Spinal cord (tissue), 10 donors: ENCODE measurements at places on chromosomes 3 and 15.

- H3K27me3 ChIP-seq, result no peaks in the 10 kb centered on the region
- peaks cover 6% of the 10 kb centered on the region for H3K36me3 ChIP-seq
- no peak overlapping the region for H3K27ac ChIP-seq
- DNase-seq, result no peak
These were observed 28.9 kb downstream of the PDCD10 start for GRCh38 chr3:167705840-167706239.

DNA sequence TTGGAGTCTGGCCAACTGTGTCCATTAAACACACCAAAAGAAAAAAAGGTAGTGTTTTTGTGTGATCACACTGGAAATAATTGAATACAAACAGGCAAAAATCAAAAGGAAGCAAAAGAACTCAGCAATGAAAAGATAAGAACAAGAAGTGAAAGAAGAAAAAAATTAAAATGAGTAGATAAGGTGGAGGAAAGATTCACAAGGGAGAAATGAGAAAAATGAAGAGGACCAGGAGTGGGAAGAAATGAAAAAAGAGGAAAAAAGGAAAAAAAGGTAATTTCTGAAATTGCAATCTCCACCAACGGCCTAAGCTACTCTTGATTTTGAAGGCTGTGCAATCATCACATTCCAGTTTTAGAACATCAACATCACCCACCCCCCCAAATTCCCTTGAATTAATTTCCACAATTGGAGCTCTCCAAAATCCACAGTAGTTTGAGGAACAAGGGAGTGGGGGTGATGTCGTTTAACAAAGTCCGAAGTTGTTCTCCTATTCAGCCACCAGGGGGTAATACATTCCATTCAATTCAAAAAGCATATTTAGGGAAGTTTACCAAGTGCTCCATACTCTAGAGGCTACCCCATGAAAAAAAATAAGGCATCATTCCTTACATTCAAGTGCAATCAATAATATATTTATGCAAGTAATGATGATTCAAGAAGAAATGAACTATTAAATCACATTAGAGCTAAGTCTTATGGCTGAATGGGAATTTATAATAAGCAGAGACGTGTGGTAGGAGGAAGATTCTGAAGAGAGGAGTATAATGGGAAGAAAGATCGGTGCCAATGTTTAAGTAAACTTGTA lies 37.4 kb downstream of the ZNF860 start:
- no peaks in the 10 kb centered on the region for H3K36me3 ChIP-seq
- no peak overlapping the region for H3K4me3 ChIP-seq
- DNase-seq, result no peak
- no peaks in the 10 kb centered on the region for H3K27me3 ChIP-seq

DNA sequence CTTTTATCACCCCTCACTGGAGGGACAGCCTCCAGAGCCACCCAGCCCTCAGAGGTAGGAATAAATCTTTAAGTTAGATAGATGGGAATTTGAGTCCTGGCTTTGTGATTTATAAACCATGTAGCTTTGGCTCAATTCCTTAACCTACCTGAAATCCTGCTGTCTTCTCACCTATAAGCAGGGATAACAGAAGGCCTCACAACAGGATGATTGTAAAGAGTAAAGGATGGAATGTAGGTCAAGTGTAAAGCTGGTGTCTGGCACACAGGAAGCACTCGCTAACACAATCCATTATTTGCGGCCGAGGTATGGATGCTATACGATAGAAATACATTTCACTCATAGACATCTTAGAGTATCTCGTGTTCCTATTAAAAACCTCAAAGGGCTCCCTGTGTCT lies 162.9 kb upstream of the LRTM1 start:
- H3K4me3 ChIP-seq, result no peak overlapping the region
- H3K27me3 ChIP-seq, result no peaks in the 10 kb centered on the region
- no peak for DNase-seq
- no peaks in the 10 kb centered on the region for H3K36me3 ChIP-seq
- H3K4me1 ChIP-seq, result no peaks in the 10 kb centered on the region

DNA sequence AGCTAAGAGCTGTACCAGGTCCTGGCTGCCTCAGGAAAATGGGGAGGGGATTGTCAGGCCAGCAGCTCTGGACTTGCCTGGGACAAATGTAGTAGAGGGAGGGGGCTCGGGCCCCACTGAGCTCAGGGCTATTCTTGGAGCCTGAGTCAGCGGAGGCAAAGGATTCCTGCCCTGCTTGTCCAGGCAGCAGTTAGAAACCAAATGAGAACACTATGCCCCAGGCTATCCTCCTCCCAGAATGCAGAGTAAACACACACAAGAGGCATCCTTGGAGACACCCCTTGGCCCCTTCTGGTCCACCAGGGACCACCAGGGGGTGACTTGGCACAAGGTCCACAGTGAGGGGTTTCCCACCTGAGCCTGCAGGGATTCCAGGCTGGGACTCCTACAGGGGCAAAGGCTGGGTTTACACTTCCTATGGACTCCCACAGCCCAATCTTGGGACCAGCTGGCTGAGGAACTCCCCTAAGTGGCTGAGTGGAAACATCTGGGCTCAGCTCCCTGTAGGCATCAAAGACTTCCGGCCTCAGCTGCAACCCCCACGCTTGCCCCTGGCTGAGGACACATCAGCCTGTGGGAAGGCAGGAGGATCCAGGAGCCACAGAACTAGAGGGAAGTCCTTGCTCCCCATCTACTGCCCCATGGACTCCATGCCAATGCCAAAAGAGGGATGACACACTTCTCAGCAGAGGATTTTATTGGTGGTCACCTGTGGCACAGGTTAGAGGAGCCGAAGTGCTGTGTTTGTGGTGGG lies 3.4 kb upstream of the COL7A1 start:
- H3K36me3 ChIP-seq, result peaks cover 75% of the 10 kb centered on the region

DNA sequence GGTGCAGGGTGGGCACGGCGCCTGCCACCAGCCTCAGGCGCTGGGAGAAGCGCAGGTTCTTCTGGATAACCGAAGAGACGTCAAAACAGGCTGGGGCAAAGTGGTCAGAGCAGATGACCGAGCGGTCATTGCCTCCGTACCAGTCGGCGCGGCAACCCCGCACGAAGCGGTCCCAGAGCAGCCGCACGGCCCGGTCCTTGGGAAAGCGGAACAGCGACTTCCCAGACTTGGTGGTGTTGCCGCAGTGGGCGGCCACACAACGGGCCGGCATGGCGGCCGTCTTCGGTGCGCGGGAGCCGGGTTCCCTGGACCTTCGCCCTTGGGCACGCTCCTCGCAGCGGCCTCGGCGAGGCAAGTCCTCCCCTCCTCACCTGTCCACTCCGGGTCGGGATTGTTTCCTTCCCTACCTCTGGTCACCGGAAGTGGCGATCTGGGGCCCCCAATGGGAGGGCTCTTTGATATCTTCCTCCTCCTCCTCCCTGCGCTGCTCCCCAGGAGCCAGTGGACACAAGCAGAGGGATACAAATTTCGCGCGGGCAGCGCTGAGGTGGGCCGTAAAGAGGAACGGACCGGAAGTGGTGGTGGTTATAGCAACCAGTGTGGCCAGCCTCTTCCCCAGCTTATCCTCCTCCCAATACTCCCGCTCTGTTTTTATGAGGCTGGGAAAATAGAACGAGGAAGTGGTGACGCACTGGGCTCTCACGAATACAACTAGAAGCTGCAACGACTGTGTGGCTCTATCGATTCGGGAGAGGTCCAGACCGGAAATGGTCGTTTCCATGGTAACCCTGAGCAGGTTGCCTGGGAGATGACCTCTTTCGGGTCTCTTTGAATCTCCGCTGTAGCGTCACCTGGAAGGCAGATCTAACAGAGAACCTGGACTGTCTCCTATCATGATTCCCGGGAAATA lies at the start of the genes LRRC49 and THAP10:
Gene LRRC49, plus strand, starts transcription at position 825 of the 910 bp plus-strand sequence. Its CDS starts 69 bp downstream, at position 894.
Gene THAP10, minus strand, starts transcription at position 432 of the 910 bp plus-strand sequence. Its CDS starts 161 bp downstream, at position 271.
- H3K4me1 ChIP-seq, result peaks cover 9% of the 10 kb centered on the region
- peak within 1 kb of the TSS; percentile 87 for H3K4me3 ChIP-seq
- peak; percentile 93 for DNase-seq
- no peaks in the 10 kb centered on the region for H3K27me3 ChIP-seq
- no peaks in the 10 kb centered on the region for H3K36me3 ChIP-seq

- H3K27ac ChIP-seq, result no peak overlapping the region
- DNase-seq, result no peak
- H3K36me3 ChIP-seq, result no peaks in the 10 kb centered on the region
- H3K4me1 ChIP-seq, result no peaks in the 10 kb centered on the region
- H3K4me3 ChIP-seq, result no peak overlapping the region
- no peaks in the 10 kb centered on the region for H3K27me3 ChIP-seq
These were observed 66.4 kb downstream of the DCUN1D1 start for GRCh38 chr3:182913889-182914288.

- no peak for DNase-seq
- H3K27me3 ChIP-seq, result no peaks in the 10 kb centered on the region
- peaks cover 38% of the 10 kb centered on the region for H3K4me1 ChIP-seq
- no peaks in the 10 kb centered on the region for H3K36me3 ChIP-seq
- no peak overlapping the region for H3K27ac ChIP-seq
These were observed 9.7 kb downstream of the CGNL1 start for GRCh38 chr15:57385923-57386390.

GRCh38 chr3:22269831-22270230 lies 518.8 kb upstream of the ZNF385D start:
- H3K4me3 ChIP-seq, result no peak overlapping the region
- no peak for DNase-seq
- no peaks in the 10 kb centered on the region for H3K27me3 ChIP-seq
- no peak overlapping the region for H3K27ac ChIP-seq
- H3K36me3 ChIP-seq, result no peaks in the 10 kb centered on the region

- no peak overlapping the region for H3K4me3 ChIP-seq
- H3K27ac ChIP-seq, result no peak overlapping the region
- H3K27me3 ChIP-seq, result no peaks in the 10 kb centered on the region
- peaks cover 11% of the 10 kb centered on the region for H3K36me3 ChIP-seq
- H3K4me1 ChIP-seq, result no peaks in the 10 kb centered on the region
These were observed 12.0 kb downstream of the NFKBIZ start for GRCh38 chr3:101861212-101861788.

GRCh38 chr15:101091080-101092017 lies 160.5 kb downstream of the CHSY1 start:
- no peak for DNase-seq
- peaks cover 4% of the 10 kb centered on the region for H3K36me3 ChIP-seq
- H3K27me3 ChIP-seq, result no peaks in the 10 kb centered on the region
- peaks cover 70% of the 10 kb centered on the region for H3K4me1 ChIP-seq
- peak overlapping the region; percentile 82 for H3K27ac ChIP-seq

DNA sequence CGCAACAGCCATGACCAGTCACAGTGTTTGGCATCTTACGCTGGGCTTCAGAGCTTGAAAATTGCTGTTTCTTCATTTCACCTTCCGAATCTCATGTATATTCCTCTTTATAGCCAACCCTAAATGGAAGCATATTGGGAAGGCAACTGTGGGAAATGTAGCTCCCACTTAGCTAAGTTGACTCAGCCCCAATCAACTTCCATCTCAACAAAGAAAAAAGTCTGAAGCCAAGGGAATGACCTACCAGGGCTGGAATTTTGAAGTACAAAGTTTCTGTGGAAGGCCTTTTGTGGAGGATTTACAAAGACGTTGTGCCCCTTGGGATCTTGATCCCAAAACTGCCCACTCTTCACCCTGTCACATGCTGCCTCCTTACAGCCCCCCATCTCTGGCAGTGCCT lies 85.2 kb upstream of the OXTR start:
- H3K27ac ChIP-seq, result no peak overlapping the region
- H3K4me3 ChIP-seq, result no peak overlapping the region
- no peaks in the 10 kb centered on the region for H3K27me3 ChIP-seq
- H3K4me1 ChIP-seq, result no peaks in the 10 kb centered on the region

- no peaks in the 10 kb centered on the region for H3K27me3 ChIP-seq
- no peak overlapping the region for H3K4me3 ChIP-seq
- DNase-seq, result no peak
- no peaks in the 10 kb centered on the region for H3K36me3 ChIP-seq
These were observed 44.5 kb upstream of the KCNMB2 start for GRCh38 chr3:178491751-178492150.

GRCh38 chr3:177618873-177619733 lies 421.8 kb upstream of the TBL1XR1 start:
- H3K4me1 ChIP-seq, result peaks cover 4% of the 10 kb centered on the region
- peak overlapping the region; percentile 20 for H3K27ac ChIP-seq
- H3K36me3 ChIP-seq, result no peaks in the 10 kb centered on the region
- H3K27me3 ChIP-seq, result no peaks in the 10 kb centered on the region
- peak; percentile 59 for DNase-seq
- H3K4me3 ChIP-seq, result no peak overlapping the region

- no peaks in the 10 kb centered on the region for H3K36me3 ChIP-seq
- H3K27ac ChIP-seq, result no peak overlapping the region
- H3K4me1 ChIP-seq, result no peaks in the 10 kb centered on the region
- H3K4me3 ChIP-seq, result no peak overlapping the region
These were observed 59.9 kb upstream of the COL8A1 start for GRCh38 chr3:99578339-99578970.

DNA sequence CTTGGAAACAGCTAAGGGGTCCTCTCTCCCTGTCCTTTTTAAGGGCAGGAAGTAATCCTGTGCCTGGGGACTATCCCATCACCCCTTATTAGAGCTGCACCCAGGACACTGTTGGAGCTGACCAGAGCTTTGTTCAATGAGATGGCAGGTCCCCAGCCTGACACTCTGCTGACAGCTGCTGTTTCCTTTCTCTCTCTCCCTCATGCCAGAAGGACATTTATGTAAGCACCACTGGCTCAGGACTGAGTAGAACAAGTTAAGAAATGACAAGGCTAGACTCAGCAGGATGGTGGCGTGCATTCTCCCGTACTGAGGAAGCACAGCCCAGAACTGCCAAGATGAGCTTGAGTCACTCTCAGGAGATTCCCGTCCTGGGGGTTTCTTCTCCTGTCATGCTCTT lies 17.3 kb downstream of the GJD2 start:
- H3K4me3 ChIP-seq, result no peak overlapping the region
- no peak overlapping the region for H3K27ac ChIP-seq
- H3K36me3 ChIP-seq, result no peaks in the 10 kb centered on the region
- H3K27me3 ChIP-seq, result no peaks in the 10 kb centered on the region
- no peak for DNase-seq
- H3K4me1 ChIP-seq, result no peaks in the 10 kb centered on the region

DNA sequence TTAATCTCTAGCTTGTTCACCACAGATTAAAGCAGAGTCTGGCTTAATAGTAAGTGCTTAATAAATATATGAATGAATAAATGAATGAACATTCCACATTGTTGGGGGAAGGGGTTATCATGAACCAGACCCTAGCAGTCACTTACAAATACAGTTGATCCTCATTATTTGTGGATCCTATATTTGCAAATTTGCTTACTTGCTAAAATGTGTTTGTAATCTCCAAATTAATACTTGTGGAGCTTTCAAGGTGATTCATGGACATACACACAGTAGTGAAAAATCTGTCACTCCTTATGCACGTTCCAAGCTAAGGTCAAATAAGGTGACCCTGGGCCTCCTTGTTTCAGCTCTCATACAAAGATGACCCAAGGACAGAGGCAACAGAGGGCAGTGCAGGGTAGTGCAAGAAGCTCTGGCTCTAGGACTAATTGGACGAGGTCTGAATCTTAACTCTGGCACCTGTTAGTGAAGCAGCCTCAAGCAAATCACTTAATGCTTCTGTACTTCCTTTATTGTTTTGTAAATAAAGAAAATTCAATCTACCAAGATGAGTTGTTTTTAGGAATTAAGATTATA lies 112.8 kb upstream of the C2CD4B start:
- no peaks in the 10 kb centered on the region for H3K36me3 ChIP-seq
- H3K4me3 ChIP-seq, result no peak overlapping the region
- no peak for DNase-seq
- no peak overlapping the region for H3K27ac ChIP-seq
